ENCODE measurements at places on chromosomes 4 and X.
A peak's percentile ranks its signal among the peaks of the same experiment; 100 is the strongest.

GRCh38 chr4:149116806-149117205 lies 674.6 kb upstream of the NR3C2 start:
- no peak for DNase-seq

DNA sequence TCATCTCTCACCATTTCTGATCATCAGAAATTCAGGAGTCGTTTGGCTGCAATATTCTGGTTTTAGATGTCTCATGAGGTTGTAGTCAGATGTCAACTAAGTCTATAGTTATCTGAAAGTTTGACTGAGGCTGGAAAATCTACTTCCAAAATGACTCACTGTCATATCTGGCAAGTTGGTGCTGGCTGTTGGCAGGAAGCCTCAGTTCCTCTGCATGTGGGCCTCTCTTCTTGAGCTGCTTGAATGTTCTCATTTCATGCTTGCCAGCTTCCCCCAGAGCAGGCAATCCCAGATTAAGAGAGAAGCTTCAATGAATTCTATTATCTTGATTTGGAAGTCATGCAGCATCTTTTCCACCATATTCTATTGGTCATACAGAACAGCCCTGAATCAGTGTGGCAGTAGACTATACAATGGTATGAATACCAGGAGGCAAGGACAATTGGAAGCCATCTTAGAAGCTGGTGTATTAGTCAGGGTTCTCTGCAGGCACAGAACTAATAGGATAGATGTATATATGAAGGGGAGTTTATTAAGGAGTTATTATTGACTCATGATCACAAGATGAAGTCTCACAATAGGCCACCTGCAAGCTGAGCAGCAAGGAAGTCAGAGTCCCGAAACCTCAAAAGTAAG lies 46.8 kb upstream of the ELF2 start:
- peak; percentile 20 for DNase-seq

DNA sequence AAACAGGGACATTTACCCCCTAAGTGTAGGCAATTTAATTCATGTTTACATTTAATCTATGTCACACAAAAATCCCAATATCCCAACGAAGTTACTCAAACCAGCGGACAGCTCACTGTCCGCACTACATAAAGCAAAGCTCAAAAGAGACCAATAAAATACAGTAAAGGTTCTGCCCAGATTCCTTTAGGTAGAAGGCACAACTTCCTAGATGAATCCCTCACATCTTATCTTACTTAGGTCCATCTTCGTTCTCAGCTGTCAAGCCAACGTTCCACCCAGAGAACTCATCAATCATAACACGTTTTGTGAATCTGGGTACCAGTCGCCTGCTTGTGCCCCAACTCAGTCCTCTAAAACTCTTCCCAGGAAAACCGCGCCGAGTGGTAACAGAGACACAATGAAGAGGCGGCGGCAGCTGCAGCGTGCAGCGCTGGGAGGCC lies 1.7 kb downstream of the HNRNPDL start:
- no peak for DNase-seq

GRCh38 chr4:106584337-106584989 lies 215.9 kb upstream of the GIMD1 start:
- DNase-seq: no peak

DNA sequence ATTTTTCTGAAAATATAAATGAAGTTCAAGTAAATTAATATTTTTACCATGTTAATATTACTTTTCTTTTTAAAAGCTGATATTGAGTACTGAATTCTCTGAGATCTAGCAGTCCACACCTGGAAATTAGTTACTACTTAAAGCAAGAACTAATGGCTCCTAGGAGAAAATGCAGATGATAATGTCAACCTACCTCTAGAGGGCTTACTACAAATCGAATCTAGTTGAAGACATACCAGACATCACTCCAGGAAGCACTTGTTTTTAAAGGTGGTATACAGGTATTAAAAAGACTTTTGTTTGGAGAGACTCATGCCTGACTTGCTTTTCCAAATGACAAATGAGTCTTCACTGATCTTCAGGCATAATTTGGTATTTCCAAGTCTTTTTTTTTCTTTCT lies 516.4 kb upstream of the BOD1L1 start:
- no peak for DNase-seq

DNA sequence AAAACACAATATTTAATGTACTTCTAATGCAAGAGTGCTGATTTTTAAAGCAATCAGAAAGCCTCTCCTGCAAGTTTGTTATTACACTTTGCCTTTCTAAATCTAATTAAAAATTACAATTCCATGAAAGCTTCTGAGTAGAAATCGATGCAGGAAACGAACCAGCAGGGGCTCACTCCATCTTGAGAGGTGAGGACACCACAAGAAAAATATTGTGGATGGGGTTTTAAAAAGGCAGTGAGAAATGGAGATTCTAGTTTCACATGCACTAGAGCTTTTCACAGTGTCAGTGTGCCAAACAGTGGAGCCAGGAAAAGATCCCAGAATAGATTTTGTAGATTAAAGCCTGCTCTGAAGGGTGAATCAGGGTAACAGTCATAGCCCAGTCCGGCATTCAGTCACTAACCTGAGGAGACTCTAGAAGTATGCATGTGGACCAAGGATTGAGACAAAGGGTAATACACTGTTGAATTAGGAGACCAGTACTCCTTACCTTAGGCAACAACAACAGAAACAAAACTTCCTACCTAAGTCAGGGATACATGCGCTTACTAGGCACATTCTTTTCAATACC lies 362.3 kb downstream of the NAF1 start:
- no peak for DNase-seq

GRCh38 chr4:150960079-150960478 lies 55.0 kb downstream of the LRBA start:
- peak; percentile 7 for DNase-seq

DNA sequence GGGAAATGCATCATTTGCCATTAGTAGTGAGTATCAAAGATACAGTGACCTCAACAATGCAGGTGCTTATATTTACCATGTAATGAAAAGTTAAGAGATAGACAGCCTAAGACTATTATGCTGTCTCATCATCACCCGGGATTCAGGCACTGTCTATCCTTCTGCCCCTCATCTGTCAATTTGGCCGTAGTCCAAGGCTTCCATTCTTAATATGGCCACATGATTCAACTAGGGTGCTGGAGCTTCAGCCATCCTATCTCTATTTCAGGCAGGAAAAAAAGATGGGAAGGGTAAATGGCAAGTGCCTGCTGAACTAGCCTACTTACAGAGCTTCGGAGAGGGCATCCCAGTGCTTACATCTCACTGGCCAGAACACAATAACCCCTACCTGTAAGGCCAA lies 196.7 kb upstream of the LNX1 start:
- DNase-seq: no peak

GRCh38 chr4:6010789-6011188 lies 7.4 kb downstream of the C4orf50 start:
- DNase-seq: no peak

DNA sequence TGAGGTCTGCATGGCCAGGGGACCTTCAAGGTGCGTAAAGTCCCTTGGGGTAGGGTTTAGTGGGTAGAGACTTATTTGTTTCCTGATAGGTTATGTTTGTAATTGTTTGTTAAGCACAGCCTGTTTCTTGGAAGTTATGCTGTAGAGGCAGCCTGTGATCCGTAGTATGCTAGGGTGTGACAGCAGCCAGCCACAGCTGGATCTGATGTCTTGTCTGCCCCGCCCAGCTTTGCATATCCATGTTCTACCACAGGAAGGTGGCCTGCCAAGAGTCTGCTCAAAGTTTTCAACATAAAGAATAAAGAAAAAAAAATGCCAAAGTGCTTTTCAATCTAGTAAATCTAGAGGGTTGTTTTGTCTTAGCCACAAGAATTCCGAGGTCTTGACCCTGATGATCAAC lies 19.1 kb upstream of the PRRG3 start:
- no peak for DNase-seq

GRCh38 chr4:167397586-167397985 lies 163.3 kb upstream of the SPOCK3 start:
- DNase-seq: no peak

GRCh38 chr4:128603081-128603480 lies 206.4 kb upstream of the JADE1 start:
- DNase-seq: no peak

- peak; percentile 89 for DNase-seq
Observed at GRCh38 chr4:184833046-184833838, 7.5 kb upstream of the ACSL1 start.

DNA sequence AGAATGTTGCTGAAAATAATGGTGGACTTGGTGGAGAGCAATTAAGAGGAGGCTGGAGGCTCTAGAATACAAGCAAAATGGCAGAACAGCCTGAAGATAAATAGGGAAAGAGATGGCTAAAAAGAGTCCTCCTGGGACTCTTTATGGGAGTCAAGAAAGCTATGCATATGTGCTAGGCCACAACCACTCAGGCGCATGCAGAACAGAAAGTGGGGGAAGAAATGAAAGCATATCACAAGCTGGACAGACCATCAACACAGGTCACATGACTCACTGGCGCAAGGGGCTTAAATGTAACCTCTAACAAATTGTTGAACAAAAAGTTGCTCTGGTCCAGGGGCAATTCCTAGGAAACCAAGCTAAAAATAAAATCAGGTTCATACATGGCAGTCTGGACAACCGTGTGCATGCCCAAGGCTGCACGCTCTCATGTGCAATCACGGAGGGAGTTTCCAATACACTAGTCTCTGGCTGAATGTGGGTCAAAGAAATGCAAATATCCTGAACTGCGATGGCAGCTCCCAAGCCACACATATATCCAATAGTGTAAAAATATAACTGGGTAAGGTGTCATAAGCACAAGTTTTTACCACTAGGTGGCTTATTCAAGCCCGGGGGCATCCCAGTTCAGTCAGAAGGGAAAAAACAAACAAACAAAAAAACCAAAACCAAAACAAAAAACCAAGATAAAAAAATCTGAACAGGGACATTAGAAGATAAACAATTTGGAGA lies 45.4 kb downstream of the ZNF711 start:
- no peak for DNase-seq

GRCh38 chrX:71095033-71095432 lies 618 bp upstream of the FOXO4 start:
- no peak for DNase-seq

- DNase-seq: no peak
Observed at GRCh38 chrX:73822775-73823174, 259.8 kb downstream of the CHIC1 start.

Measured in AML-193 (cell line).